ENCODE measurements at places on chromosomes 1 and 21.

GRCh38 chr1:108703939-108704338 lies 8.8 kb upstream of the FNDC7 start:
- no peak for DNase-seq

- no peak for DNase-seq
Observed at GRCh38 chr1:185017338-185017737, 28.0 kb upstream of the RNF2 start.

GRCh38 chr1:51877434-51878307 lies 856 bp downstream of the NRDC start:
- DNase-seq = peak; percentile 30

DNA sequence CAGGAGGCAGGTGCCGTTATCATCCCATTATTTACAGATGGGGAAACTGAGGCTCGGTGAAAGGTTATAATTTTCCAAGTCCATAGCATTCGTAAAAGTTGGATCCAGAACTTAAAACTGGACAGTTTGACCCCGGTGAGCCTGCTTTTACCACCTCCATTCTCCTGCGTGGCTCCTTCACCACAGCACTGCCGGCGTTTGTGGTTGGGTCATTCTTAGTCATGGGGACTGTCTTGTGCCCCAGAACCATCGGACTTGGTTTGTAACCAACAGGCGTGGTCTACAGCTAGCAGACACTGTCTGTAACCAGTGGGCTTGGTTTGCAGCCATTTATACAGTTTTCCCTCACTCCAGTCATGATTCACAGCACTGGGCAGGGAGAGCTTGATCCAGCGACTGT lies 511.3 kb downstream of the NPHP4 start:
- DNase-seq = no peak

DNA sequence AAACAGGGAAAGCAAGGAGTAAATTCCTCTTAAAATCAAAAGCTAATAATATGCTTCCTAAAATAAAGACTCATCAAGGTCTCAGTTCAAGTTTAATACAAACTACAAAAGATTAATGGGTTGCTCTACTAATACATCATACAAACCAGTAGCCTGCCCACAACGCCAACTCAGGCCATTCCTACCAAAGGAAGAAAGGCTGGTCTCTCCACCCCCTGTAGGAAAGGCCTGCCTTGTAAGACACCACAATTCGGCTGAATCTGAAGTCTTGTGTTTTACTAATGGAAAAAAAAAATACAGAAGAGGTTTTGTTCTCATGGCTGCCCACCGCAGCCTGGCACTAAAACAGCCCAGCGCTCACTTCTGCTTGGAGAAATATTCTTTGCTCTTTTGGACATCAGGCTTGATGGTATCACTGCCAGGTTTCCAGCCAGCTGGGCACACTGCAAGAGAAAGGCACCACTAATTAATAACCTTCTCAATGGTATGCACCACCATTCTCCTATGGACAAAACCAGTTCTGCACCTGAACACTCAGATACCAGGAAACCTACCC lies 10.6 kb downstream of the PRDX1 start:
- no peak for DNase-seq

- DNase-seq = no peak
Observed at GRCh38 chr1:246210756-246211155, 296.3 kb downstream of the SMYD3 start.

GRCh38 chr1:2466270-2466665 lies 9.8 kb upstream of the PLCH2 start:
- no peak for DNase-seq

- DNase-seq = no peak
Observed at GRCh38 chr1:47918257-47918867, 78.8 kb downstream of the TRABD2B start.

DNA sequence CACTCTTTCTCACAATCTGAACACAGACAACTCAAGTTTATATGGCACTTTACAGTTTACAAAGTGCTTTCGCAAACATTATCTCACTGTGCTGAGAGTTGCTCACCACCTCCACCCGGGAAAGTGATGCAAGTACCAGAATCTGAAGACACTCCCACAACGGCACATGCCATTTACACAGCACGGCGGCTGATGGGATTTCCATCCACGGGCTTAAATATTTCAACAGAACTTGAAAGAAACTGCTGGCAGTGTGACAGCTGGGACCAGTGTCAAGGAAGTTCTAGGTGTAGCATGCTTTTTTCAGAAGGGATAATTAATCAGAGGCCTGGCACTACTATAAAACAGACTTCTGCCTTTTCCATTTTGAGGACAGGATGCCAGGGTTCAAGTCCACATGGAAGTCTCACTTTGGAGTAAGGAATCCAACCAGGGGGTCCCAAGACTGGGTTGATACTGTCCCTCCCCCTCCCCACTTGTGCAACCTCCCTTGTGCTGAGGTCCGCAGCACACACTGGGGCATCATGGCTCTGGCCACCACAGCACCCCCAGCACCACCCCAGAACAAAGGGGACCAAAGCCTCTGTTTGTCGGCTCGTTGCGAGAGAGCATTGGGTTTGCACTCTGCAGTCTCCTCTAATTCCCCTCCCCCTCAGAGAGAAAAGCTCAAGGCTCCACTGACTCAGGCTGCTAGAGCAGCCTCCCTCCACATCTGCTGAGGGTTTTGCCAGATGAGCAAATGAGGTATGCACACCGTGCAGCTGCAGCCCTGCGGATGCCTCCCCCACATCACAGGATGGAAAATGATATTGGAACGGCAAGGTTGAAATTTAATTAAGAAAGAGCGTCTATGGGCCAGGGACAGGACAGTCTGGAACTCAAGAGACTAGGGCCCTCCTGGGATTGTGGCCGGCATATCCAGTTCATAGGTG lies 154.9 kb downstream of the TGFBR3 start:
- DNase-seq = no peak

DNA sequence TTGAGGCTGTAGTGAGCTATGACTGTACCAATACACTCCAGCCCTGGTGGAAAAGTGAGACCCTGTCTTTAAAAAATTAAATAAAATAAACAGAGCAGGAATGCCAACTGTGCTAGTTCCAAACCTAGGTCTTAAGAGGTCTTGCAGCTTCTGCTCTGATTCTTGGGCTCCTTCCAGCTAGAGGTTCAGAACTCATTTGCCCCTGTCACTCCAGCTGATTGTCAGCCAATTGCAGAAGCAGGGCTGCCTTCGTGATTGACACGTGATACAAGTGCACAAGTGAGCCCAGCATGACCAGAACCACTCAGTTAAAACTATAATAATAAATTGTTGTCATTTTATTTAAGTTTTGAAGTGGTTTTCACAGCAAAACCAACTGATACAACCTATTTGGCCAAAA lies 298.4 kb downstream of the USP25 start:
- DNase-seq = no peak

GRCh38 chr21:14312871-14313270 lies 70.1 kb downstream of the HSPA13 start:
- no peak for DNase-seq

- DNase-seq = no peak
Observed at GRCh38 chr1:3945222-3945621, 45.1 kb upstream of the C1orf174 start.

GRCh38 chr1:197093226-197093885 lies 26.3 kb upstream of the F13B start:
- DNase-seq = no peak

- DNase-seq = no peak
Observed at GRCh38 chr1:3012456-3013291, 8.6 kb upstream of the ACTRT2 start.

GRCh38 chr1:29785554-29785953 lies 549.2 kb downstream of the PTPRU start:
- DNase-seq = no peak

- DNase-seq = no peak
Observed at GRCh38 chr21:37869661-37870060, 46.6 kb downstream of the KCNJ6 start.

DNA sequence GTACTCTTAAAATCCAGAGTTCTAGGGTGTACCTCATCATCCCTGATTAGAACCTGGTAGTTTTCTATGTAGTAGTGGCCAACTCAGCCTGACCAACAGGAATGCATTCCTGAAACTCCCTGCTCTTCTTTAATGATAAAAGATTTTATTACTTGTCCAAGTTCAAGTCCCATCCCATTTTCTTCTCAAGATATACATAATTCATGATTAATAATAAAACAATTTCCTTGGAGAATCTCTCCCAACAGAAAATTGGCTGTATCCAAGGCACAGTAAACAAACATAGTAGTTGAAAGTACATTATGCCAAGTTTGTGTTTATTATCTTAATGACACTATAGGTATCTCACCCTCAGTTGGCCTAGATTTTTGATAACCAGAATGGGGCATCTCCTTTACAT lies 714.1 kb upstream of the ADAMTS5 start:
- no peak for DNase-seq

DNA sequence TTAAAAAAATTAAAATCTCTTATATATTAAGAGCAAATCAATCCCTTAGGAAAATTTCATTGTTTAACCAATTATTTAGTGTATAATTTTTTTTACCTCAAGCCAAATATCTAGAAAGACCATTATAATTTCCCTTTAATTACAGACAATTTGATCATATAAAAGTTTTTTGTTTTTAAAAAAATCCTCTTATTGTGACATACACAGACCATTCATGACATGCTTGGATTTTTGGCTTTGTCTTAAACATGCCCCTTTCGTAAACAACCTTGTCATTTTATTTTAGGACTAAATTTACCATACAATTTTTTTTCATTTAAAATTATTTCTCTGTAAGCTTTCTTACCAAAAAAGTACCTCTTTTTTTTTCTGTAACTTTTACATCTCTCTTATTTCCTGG lies 14.2 kb upstream of the CYP4B1 start:
- DNase-seq = no peak

DNA sequence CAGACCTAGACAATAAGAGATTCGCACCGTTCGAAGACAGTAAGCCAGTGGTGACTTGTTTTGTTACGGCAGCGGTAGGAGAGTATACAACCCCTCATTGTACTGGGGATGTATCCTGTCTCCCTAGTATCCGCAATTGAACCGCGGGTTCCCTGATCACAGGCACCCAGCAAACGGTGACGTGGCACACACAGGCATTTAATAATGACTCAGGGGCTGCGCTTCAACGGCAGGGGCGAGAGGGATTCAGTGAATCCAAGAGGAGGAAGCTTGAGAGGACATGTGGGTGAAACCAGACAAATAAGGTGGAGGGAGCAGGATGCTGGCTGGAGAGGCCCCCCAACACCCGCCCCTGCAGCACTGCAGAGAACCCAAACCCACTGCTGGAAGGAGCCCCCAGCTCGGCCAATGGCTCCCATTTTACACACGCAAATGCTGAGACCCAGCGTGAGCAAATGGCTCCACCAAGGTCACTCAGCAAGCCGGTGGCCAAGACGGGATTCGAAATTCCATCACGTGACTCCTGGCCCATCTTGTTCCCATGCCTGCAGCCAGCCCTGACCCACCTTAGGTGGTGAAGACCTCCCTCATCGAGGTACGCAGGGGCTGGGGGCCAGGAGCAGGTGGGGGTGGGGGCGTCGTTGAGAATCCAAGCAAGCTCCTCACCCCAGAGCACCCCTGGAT lies 149.9 kb downstream of the SYF2 start:
- no peak for DNase-seq

DNA sequence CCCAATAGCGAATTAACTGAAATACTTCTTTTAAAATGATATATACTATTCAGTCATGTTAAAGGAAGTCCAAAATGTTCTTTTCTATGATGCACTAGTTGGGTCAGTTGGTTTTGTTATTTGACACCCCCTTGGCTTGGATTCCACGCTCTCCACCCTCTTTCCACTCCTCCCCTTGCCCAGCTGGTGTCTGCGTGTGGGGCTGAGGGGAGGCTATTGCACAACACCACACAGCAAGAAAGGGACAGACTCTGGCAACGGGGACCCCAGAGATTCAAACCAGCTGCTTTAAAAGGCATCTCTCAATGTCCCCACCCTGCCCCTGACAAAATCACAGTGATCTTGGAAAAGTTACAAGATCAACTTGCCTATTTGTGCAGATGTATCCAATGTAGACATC lies 394.3 kb downstream of the TGFB2 start:
- DNase-seq = no peak

- DNase-seq = no peak
Observed at GRCh38 chr1:41378999-41379737, 17.9 kb downstream of the FOXO6 start.

- DNase-seq = no peak
Observed at GRCh38 chr1:175313672-175314225, 121.2 kb upstream of the KIAA0040 start.

DNA sequence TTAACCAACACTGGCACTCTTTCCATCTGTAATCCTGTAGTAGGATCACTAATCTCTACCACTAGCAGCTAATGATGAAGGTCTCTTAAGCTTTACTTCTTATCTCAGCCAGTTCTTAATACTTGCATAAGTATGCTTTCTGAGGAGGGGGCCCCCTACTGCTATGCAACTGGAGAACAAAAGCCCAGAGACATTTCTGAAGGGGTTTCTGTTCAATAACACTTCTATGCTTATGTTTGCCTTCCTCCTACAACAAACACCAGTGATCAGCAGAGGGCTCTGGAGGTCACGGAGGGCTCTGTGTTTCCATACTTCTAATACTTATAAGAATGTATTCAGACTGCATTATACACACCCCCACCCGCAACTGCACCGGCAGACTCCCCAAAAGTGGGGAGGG lies 215.8 kb downstream of the BARHL2 start:
- no peak for DNase-seq

DNA sequence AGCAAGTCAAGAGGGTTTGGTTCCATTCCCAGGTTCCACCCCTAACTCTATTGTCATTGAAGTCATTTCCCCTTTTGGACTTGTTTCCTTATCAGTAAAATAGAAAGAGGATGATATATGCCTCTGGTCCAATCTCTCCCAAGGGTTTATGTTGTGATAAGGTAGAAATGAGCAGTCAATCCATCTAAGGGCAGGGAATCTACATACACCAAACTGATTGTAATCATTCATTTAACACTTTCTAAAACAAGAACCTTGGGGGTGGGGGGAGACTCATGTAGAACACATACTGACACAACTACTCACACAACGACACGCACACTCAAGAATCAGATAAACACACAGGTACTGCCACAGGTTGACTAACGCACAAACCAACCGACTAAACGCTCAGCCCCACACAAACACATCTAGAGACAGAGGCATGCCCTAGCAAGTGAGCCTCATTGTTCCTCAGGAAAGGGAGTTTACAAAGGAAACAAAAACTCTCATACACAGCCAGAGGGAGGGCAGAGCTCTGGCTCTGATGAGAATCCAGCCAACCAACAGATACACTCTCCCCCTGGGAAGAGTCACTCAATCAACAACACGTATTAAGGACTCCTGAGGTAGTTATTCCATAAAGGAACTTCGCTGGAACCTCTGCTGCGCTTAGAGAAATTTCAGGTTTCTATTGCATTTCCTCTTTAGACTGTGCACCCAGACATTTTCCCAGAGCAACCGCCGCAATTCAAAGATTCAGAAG lies 1.0 kb downstream of the F11R start:
- peak; percentile 39 for DNase-seq

- DNase-seq = no peak
Observed at GRCh38 chr1:89894210-89895201, 73.7 kb downstream of the LRRC8D start.

- no peak for DNase-seq
Observed at GRCh38 chr21:45979141-45979631, 2.4 kb upstream of the COL6A1 start.

DNA sequence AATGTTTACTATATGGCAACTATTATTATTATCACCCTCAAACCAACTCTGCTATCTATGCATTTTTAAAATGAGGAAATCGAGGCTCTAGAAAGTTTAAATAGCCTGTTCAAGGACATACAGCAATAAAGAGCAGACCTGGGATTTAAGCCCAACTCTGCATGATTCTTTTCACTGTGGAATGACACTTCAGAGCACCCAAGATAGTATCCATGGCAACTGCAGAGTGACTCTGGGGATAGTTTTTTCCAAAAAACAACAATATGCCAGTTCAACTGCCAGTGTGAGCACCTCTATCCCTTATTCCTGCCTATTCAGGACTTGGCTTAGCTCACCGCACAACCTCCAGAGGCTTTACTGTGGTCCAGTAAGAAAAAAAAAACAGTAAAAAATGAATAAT lies 293.9 kb downstream of the BRINP2 start:
- no peak for DNase-seq
